ENCODE measurements at places on chromosomes 2 and 18.

DNA sequence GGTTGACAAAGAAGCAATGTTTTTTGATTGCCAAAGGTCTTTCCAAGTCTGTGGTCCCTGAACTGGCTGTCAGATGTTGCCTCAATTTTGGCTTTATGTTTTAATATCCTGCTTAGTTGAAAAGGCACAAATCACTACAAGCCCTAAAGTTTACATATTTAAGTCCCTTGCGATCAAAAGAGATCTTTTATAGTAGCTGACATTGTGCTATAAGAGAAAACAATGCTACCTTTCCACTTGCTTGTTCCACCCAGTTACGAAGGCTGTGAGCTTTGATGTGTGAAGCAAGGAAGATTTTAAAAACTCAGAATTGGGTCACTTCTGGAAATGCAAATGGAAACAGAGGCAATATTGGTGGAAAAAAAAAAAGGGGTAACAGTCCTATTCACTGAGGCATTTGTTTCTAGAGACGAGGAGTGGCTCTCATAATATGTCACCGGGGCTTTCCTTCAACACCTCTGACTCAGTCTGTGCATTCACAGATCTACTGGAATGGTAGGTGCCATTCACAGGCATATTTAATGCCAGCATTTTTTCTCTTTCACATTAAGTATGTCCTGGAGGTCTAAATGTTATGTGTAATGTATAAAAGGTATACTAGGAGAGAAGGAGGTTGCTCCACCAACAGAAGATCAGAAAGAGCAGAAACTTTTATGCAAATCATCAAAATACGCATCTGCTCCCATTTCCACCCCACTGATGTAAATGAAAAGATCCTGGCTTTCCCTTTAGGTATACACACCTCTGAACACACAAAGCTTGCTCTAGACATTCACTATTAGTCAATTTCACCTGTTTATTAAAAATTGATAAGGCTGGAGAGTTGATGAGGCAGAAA, 91.8 kb downstream of the TGIF1 start:
- DNase-seq: no peak

DNA sequence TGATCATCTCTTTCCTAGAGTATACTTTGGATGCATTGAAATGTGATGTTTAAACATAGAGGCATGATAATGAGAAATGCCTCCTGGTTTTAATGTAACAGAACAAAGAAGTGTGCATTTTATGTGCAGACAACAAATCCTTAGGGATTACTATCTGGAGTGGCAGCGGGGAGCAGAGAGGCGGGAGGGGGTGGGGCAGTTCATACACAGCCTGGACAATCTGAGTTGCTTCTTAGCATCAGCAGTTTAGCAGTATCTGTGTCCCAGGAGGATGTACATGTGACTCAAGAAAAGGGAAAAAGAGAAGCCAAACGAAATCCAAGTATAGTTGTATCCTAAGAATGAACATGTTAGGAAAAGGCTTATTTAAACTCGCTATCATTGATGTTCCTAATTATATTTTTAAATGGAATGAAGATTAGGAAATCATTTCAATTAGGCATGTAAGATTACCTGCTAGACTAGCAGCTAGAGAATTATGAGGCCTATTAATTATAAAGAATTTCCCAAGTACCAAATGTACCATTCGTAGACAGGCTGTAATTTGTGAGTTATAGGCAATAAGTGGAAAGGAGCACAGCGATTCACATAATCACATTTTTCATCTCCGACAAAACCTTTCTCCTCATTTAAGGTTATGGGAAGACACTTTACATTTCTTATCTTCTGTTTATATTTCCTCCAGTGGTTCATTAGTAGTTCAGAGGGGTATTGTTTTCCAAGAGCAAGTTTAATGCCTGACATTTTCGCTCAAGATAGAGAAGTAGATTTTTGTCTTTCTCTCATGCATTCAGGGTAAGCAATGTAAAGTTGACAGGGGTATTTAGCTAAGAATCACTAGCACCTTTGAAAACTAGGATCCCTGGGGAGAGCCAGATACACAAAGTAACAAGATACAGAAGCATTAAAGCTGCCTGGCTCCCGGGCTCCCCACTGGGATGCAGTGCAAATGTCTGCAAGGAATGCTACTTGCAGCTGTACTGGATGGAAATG, 141.3 kb upstream of the NOSTRIN start:
- DNase-seq: no peak

DNA sequence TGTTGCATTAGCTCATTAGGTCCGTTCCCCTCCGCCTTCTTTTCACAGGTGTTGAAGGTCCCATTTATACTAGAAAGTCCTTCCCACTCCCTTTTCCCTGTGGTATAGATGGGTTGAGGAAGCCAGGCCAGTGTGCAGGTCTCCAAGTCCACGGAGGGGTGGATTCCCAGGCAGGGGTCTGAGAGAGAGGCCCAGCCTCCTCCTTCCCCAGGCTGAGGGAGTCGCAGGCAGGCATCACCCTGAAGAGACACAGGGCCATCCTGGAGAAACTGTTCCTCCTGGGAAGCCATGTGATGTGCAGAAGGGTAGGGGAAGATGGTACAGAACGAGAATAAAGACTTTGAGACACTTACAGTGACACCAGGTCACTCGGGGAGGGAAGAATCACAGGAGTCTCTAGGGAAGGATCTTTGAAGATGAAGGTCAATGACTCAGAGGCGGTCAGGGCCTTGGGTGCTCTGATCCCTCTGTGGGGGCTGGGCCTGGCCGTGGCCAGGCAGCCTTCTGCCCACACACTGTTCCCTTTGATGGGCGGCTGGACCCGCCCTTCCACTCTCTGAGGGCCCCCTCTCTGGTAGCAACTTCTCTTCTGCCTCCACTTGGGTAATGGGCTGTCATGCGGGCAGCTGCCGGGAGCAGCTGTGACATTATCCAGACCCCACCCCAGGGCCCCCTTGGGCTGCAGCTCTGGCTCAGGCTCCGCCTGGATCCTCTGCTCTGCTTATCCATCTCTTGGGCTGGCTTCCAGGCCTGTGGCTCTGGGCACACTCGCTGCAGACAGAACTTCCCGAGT, 45.1 kb downstream of the RHOB start:
- peak; percentile 52 for DNase-seq

DNA sequence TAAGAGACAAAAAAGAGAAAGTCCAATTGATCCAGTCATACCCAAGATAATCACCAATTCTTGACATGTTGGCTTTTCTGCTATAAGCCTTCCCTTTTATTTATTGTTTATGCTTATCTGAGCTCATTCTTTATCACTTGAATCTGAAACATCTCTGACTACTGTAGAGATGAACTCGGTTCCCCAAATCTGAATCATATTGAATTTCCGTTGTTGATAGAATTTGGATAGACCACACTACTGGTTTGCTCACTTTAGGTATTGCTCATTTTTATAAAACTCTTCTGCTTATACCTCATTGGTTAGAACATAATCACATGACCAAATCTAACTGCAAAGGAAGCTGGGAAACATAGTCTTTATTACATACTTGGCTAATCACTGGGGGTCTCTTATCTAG, 236.9 kb downstream of the TRIB2 start:
- no peak for DNase-seq

GRCh38 chr18:35466334-35466733, 31.4 kb downstream of the INO80C start:
- DNase-seq: no peak

DNA sequence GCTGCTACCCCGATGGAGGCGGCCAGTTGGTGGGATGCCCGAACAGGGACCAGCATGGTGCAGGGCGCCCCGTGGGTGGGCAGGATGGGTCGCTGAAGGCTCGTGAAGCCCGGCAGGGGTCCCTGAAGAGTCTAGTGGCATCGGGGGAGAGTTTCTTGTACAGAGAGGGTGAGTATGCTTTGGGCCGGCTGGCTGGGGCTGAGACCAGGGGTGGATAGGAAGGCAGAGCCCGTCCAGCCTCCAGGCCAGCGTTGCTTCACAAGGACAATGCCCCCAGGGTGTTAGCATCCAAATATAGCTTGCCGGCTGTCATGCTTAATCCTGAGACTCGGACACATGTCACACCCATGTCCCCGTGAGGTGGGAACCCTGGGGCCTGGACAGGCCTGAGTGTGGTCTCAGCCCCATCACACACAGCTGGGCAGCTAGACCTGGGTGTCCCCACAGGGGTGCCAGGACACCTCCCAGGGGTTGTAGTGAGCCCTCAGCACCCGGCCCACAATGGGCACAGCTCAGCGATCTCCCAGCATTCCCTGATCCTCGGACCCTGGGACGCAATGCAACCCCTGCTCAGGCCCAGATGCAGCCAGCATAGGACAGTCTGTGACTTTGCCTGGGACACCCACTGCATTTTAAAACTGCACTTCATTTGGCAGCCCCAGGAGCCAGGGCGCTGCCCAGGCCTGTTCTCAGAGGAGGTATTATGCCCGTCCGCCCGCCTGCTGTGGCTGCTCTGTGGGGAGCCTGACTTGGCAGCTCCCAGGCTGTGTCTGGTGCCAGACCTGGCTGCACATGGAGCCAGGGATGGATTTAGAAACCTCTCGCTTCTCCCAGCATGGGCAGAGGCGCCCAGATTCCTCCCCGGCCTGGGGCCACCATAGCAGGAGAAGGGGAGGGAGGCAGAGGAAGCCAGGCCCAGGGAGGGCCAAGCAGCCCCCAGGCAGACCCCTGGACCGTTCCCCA, 36.4 kb downstream of the RAMP1 start:
- DNase-seq: no peak

- DNase-seq: peak; percentile 94
Measured at GRCh38 chr2:62038975-62039771, 133.7 kb downstream of the COMMD1 start.

GRCh38 chr18:38369772-38370690, 804.4 kb upstream of the CELF4 start:
- DNase-seq: no peak

- no peak for DNase-seq
Measured at GRCh38 chr2:169361706-169362117, 622 bp downstream of the LRP2 start.

DNA sequence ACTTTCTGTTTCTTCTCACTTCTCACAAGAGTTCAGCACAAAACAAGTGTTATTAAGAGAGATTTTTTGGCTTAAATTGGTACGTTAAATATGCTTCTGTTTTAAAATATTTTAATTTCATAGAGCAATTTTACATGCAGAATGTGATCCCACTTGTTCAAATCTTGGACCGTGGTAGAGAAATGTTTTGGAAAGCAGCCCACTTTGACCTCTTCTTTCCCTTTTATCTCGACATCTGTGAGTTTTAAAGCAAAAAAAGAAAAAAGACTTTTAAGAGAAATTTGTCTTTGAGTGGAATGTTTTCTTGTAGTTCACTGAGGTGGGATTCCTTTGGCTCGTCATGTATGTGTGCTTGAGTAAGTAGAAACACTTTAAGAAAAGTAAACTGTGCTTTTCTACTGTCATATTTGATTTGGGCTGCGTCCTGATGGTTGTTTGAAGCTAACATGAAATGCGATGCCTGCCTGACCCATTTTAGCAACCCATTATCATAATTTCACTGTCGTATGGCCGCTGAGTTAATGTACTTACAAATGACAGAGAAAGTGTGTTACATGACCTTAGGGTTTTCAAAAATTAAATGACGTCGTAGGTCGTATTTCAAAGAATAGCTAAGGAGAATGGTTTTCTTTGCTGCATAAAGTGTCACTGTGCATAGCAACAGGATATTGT, 54.5 kb downstream of the TSHZ1 start:
- no peak for DNase-seq
